T-cell (primary cell): ENCODE measurements at places on chromosomes 16 and 17.

DNA sequence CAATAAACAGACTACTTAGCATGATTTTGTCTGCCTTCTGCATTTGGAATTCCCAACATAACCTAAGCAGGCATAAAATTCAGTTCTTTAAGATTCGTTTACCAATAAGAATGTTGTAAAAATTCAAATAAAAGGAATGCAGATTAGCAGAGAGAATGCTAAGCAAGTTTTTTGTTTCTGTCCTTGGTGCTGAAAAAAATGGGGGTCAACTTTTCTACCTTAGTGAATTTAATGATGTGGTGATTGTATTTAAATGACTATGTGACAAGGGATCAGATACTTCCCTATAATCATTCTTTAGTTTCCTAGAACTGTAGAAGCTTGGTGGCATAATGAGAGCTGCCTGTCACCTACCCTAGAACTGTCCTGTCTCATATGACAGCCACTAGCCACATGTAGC is 159.5 kb downstream of the RBFOX1 start:
- no peaks in the 10 kb centered on the region for H3K27me3 ChIP-seq
- H3K36me3 ChIP-seq, result no peaks in the 10 kb centered on the region
- H3K27ac ChIP-seq, result no peak overlapping the region
- DNase-seq, result no peak

- no peak overlapping the region for H3K4me3 ChIP-seq
- H3K27me3 ChIP-seq, result peaks cover 35% of the 10 kb centered on the region
- DNase-seq, result no peak
- H3K4me1 ChIP-seq, result no peaks in the 10 kb centered on the region
- no peaks in the 10 kb centered on the region for H3K36me3 ChIP-seq
Observed at GRCh38 chr16:88337021-88337420, 45.7 kb upstream of the ZNF469 start.

GRCh38 chr17:17830740-17831207 is 6.0 kb downstream of the SREBF1 start:
- H3K27me3 ChIP-seq, result no peaks in the 10 kb centered on the region
- peaks cover 39% of the 10 kb centered on the region for H3K4me1 ChIP-seq
- no peak for DNase-seq
- no peak overlapping the region for H3K4me3 ChIP-seq
- no peak overlapping the region for H3K27ac ChIP-seq
- H3K36me3 ChIP-seq, result peaks cover 17% of the 10 kb centered on the region

GRCh38 chr17:37671824-37672547 is 28.7 kb upstream of the DDX52 start:
- H3K27me3 ChIP-seq, result no peaks in the 10 kb centered on the region
- H3K27ac ChIP-seq, result no peak overlapping the region
- H3K4me3 ChIP-seq, result no peak overlapping the region
- H3K36me3 ChIP-seq, result no peaks in the 10 kb centered on the region
- DNase-seq, result no peak
- no peaks in the 10 kb centered on the region for H3K4me1 ChIP-seq

GRCh38 chr16:4957420-4957719 is 760 bp upstream of the SEC14L5 start:
- H3K36me3 ChIP-seq, result no peaks in the 10 kb centered on the region
- H3K4me3 ChIP-seq, result peak overlapping the region; percentile 57
- no peaks in the 10 kb centered on the region for H3K27me3 ChIP-seq
- DNase-seq, result no peak
- no peak overlapping the region for H3K27ac ChIP-seq

GRCh38 chr16:69535123-69536050 is 30.4 kb upstream of the NFAT5 start:
- no peaks in the 10 kb centered on the region for H3K27me3 ChIP-seq
- no peaks in the 10 kb centered on the region for H3K36me3 ChIP-seq
- H3K27ac ChIP-seq, result no peak overlapping the region

DNA sequence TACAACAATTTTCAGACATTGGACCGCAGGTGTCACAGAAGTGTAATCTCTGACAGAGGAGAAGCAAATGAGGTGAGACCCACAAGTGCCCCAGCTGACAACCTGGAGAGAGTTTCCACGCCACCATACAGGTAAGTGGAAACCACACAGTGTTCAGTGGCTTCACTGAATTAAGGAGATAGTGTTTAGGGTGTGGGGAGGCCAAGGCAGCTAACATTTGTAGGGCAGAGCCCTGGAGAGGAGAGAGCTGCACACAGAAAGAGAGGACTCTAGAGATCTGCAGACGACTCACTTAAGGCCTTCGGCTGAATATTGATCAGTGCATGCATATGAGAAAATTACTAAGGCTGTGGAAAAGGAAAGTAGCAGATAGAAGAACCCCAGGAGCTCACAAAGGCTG is 228.9 kb upstream of the TNRC6C start:
- no peak overlapping the region for H3K4me3 ChIP-seq
- DNase-seq, result no peak
- no peaks in the 10 kb centered on the region for H3K27me3 ChIP-seq
- no peaks in the 10 kb centered on the region for H3K4me1 ChIP-seq
- H3K27ac ChIP-seq, result no peak overlapping the region
- no peaks in the 10 kb centered on the region for H3K36me3 ChIP-seq

DNA sequence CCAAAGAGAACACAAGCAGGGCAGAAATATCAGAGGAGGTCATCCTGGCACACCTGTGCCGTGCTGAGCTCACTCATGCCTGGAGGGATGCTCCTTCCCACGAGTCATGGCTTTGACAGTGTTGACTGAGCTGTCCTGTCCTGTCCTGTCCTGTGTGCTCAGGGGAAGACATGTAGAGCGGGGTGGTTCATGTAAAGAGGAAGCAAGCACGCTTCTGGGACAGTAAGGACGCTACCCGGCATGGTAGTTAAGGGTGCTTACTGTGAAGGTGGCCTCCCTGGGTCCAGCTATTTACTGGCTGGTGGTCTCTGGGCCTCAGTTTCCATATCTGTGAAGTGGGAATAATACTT is 398 bp downstream of the LGALS9 start:
- peak overlapping the region; percentile 76 for H3K4me3 ChIP-seq
- H3K27ac ChIP-seq, result peak overlapping the region; percentile 63
- no peak for DNase-seq
- H3K27me3 ChIP-seq, result no peaks in the 10 kb centered on the region
- H3K4me1 ChIP-seq, result peaks cover 40% of the 10 kb centered on the region
- H3K36me3 ChIP-seq, result no peaks in the 10 kb centered on the region

DNA sequence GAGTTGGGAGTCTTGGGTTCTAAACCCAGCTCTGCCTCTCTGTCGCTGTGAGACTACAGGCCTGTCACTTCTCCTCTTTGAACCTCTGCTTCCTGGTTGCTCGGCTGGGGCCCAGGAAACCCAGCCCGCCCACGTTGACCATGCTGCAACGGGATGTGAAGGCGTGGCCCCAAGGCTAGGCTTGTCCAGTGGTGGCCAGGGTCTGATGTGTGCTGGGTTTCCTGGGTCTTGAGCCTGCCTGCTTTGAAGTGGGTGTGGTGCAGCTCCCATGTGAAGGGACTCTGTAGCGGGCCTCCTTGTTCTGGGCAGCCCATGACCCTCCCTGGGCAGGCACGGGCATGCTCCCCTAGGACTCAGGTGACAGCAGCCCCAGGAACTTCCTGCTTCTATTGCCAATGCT is 82.3 kb downstream of the SDR42E1 start:
- H3K4me3 ChIP-seq, result no peak overlapping the region
- H3K27ac ChIP-seq, result no peak overlapping the region
- no peak for DNase-seq
- H3K36me3 ChIP-seq, result no peaks in the 10 kb centered on the region
- peaks cover 3% of the 10 kb centered on the region for H3K4me1 ChIP-seq

DNA sequence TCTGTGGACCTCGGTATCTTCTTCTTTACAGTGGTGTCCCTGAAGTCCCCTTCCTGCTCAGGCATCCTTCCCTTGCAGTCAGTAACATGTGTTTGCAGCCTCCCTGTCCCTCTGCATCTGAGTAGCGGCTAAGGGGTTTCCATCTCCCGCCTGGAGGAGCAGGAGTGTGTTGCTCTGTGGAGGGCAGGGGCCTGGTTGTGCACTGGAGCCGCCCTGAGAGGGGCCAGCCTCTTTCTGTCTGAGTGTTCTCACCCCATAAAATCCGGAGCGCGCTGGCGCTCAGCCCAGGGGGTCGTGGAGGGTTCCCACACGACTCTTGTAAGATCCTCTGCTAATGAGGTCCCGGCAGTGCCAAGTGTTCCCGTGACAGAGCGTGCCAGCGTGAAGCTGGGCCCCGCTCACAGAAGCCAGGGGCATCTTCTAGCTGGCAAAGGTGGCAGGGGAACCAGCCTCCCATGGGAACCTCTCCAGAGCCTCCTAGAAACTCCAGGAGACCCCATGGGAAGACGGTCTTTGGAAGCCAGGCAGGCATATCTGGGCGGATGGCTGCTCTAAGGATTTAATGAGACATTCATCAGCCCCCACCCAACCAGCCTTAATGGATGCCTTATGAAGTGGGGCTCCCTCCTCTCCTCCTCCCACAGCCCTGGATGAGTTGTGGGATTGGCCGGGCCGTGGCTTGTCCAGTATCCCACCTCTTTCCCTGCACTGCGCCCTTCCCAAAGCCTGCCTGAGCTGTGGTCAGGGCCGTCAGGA is 91.4 kb upstream of the GSE1 start:
- no peak overlapping the region for H3K4me3 ChIP-seq
- H3K27ac ChIP-seq, result no peak overlapping the region
- no peaks in the 10 kb centered on the region for H3K4me1 ChIP-seq
- no peaks in the 10 kb centered on the region for H3K36me3 ChIP-seq
- H3K27me3 ChIP-seq, result peaks cover 36% of the 10 kb centered on the region
- DNase-seq, result no peak

DNA sequence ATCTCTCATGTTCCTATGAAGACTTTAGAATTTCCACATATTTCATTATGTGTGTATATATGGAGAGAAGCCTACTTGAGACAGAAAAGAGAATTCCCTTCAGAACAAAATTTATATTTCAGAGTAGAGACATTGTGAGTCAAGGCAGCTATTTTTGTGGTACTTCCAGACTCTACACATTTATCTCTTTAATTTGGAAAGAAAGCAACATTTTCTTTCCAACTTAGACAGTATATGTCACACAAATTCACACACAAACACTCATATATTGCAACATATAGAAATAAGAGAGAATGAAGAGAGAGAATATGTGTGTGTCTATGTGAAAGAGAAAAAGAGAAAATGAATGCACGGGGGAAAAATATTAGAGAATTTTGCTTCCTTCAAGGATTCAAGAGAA is 158.8 kb downstream of the CDH8 start:
- no peak overlapping the region for H3K4me3 ChIP-seq
- H3K4me1 ChIP-seq, result no peaks in the 10 kb centered on the region
- H3K27me3 ChIP-seq, result no peaks in the 10 kb centered on the region

DNA sequence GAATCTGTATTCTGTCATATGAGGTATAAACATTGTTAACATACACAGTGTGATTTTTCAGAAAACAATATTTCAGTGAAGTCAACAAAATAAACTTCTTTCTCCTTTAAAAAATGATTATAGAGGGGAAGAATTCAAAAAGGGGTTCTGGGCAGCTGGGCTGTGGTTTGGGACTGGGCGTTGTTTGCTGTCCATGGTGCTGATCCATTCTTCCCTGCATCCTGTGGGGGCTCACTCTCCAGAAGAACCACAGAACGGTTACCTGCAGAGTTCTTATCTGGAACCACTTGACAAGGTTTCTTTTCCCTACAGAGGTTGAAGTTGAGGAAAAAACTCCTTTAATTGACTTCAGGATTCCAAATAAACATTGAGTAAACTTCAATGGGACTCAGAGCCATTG is 1091.0 kb downstream of the CDH8 start:
- no peak for DNase-seq
- no peaks in the 10 kb centered on the region for H3K27me3 ChIP-seq
- no peak overlapping the region for H3K27ac ChIP-seq
- no peak overlapping the region for H3K4me3 ChIP-seq
- H3K4me1 ChIP-seq, result no peaks in the 10 kb centered on the region

GRCh38 chr16:74582970-74583369 is 23.9 kb downstream of the GLG1 start:
- H3K27ac ChIP-seq, result no peak overlapping the region
- DNase-seq, result no peak
- peaks cover 2% of the 10 kb centered on the region for H3K36me3 ChIP-seq
- no peaks in the 10 kb centered on the region for H3K27me3 ChIP-seq

GRCh38 chr16:82846806-82847205 is 220.0 kb downstream of the CDH13 start:
- H3K4me1 ChIP-seq, result no peaks in the 10 kb centered on the region
- H3K27ac ChIP-seq, result no peak overlapping the region
- no peak for DNase-seq
- H3K27me3 ChIP-seq, result no peaks in the 10 kb centered on the region
- H3K36me3 ChIP-seq, result no peaks in the 10 kb centered on the region

GRCh38 chr16:77868478-77868877 is 80.1 kb downstream of the VAT1L start:
- H3K4me3 ChIP-seq, result no peak overlapping the region
- H3K27me3 ChIP-seq, result peaks cover 9% of the 10 kb centered on the region
- H3K36me3 ChIP-seq, result no peaks in the 10 kb centered on the region
- H3K4me1 ChIP-seq, result peaks cover 2% of the 10 kb centered on the region
- no peak overlapping the region for H3K27ac ChIP-seq

DNA sequence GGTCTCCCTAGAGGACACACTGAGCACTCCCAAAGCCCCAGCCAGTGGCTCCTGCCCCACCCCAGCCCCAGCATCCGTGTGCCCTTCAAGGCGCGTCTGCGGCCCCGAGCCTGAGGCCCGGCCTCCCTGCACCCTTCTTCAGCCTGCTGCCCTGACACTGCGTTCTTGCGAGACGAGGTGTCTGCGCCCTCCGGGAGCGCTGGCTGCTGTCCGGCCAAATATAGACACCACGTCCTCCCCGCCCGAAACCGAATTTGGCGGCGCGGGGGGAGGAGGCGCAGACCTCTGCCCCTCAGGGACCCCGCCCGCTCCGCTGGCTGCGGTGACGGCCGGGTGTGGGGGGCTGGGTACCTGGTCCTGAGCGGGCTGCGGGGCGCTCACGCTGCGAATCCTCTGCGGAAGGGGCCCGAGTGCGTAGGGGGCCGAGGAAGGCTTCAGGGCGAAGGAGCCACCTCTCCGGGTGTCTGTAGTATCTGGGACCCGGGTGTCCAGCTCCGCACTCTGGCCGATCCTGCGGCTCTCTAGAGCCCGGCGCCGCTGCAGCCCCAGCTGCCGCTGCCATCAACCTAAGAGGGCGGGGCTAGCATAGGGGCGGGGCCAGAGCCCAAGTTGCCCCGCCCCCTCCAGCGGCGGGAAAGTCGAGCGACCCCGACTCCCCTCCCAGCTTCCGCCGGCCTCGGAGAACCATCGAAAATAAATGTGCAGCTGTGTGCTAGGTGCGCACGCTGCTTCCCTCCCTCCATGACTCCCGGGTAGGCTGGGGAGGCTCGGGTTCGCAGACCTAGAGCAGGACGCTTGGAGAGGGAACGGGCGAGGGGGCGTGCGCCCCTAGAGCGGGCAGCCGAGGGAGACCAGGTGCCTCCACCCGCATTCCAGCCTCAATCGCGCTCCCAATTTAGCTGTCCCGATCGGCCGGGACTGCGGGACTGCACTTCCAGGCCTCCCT is at the start of gene CORO6:
Gene CORO6, minus strand, starts transcription at position 576 of the 946 bp plus-strand sequence. CDS start 1,491 bp downstream, outside the sequence.
- no peaks in the 10 kb centered on the region for H3K27me3 ChIP-seq
- peaks cover 7% of the 10 kb centered on the region for H3K36me3 ChIP-seq
- peak within 1 kb of the TSS; percentile 58 for H3K4me3 ChIP-seq

DNA sequence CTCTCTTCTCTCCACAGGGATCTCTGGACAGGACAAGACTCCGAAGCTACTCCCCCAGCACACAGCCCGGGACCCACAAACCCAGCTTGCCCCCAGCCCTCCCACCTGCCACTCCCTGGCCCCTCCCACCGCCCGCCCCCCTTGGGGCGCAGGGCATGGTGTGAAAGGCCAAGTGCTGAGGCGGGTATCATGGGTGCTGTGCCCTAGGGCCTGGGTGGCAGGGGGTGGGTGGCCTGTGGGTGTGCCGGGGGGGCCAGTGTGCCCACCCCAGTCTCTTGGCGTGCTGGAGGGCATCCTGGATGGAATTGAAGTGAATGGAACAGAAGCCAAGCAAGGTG is 11.4 kb downstream of the THRA start:
- no peak overlapping the region for H3K4me3 ChIP-seq
- H3K27ac ChIP-seq, result no peak overlapping the region
- peaks cover 16% of the 10 kb centered on the region for H3K36me3 ChIP-seq
- DNase-seq, result no peak
- peaks cover 58% of the 10 kb centered on the region for H3K4me1 ChIP-seq
